ENCODE measurements at places on chromosomes 5 and 9.

DNA sequence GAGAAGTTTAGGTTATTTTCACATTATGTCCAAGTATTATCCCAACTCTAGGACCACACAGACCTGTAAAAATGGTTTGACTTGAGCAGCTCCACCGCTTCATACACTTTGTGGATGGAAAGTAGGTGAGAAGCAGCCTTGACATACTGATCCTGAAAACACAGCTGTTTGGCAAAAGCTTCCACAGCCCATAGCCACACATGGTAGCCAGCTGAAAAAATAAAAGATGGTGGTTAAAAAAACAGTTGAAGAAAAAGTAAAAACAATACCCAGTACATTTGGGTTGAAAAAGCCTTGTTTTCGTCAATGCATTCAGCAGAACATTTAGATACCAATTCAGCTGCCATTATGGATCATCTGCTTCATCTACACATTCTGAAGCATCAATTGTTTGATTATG, 36.7 kb downstream of the GEMIN5 start:
- DNase-seq = no peak

DNA sequence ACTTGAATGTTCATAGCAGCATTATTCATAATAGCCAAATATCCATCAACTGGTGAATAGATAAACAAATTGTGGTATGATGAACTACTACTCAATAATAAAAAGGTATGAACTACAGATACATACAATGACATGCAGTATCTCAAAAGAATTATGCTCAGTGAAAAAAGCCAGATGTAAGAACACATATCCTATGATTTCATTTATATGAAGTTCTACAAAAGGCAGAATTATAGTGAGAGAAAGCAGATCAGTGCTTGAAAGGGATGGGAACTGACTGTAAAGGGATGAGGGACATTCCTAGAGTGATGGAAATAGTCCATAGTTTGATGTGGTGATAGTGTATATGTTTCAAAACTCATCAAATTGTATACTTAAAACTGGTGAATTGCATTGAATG, 339.0 kb downstream of the ENC1 start:
- no peak for DNase-seq

DNA sequence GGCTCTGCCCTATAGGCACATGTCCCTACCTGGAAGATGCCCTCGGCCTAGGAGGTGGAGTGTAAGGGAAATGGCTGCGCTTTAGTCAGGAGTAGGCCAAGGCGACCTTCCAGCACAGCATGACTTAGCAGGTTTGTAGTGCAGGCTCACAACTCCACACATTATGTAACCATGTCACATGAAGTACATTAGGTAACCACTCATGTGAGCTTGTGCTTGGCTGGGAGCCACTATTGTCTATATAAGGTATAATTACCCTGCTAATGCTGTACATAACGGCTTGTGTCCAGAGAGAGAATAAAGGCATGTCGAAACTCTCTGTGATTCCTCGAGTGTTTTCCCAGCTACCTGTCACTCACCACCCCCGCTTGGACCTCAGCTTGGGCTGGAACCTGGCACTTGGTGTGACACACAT, 74.9 kb downstream of the CAMK4 start:
- DNase-seq = no peak

DNA sequence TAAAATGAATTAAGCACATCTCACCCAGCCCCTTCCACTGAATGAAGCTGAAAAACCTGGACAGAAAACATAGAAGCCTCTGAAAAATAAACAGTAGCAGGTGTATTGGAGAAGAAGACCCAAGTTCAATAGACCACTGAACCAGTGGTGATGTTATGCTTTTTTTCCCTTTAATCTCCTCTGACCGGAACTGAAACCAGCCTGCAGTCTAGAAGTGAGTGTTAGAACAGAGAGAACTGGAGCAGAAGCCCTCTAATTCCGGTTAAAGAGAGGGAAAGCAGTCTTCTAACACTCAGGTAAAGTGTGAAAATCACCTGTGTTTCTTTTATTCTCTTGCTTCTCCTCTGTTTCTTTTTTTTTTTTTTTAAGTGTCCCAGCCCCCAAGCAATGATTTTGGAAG, 83.5 kb upstream of the CCL21 start:
- DNase-seq = no peak

GRCh38 chr5:17796142-17796541, 161.9 kb downstream of the TAF11L14 start:
- DNase-seq = no peak

DNA sequence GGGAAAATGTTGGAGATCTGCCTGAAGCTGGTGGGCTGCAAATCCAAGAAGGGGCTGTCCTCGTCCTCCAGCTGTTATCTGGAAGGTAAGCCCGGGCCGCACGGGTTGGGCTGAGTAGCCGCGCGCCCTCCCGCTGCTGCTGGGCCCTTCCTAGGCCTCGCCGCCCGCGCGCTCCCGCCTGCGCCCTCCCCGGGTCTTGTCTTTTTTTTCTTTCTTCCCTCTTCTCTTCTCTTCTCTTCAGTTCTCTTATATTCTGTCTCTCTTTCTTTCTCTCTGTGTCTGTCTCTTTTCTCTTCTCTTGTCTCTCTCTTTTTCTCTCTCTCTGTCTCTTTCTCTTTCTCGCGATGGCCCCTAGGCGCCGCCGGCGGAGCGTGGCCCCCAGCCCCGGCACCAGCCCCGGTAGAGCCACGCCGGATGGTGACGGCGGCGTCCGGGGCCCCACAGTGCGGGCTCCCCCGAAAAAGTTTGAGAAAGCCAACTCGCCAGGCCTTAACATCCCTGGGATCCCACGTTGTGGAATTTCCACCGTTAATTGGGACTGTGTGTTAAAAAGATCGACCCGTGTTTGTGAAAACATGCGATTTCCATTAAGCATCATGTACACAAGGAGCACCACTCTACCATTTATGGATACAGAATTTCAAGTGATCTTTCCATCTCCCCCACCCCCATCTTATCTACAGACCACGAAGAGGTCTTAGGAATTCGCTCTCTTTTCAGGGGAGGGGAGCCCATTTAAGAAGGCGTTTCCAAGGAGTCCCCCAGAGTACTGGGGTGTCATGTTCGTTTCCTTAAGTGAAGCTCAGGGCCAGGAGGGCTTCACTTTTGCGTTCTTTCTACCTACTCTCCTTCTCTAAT, 616 bp downstream of the ABL1 start:
- no peak for DNase-seq

DNA sequence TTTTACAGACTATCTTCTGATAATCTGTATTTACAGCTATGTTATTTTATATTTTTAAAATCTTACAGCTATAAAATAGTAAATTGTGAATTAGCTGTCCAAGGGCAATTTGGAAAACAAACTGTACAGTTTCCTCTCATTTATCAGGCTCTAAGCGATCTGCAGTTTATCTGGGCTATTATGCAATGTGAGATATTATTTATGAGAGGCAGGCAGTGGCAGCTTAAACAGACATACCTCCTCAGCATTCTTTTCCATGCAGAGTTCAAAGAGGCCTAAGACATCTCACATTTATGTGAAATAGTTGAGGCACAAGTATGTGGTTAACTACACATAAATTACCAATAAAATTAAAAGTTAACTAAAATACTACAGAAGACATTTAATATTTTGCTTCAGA, 10.2 kb downstream of the NIPSNAP3B start:
- no peak for DNase-seq

- no peak for DNase-seq
Measured at GRCh38 chr5:56608217-56608925, 207.0 kb upstream of the MAP3K1 start.

- no peak for DNase-seq
Measured at GRCh38 chr9:110958847-110959246, 79.4 kb downstream of the LPAR1 start.

- no peak for DNase-seq
Measured at GRCh38 chr5:87877023-87877422, 391.6 kb downstream of the TMEM161B start.

GRCh38 chr9:94079236-94079635, 5.0 kb upstream of the PTPDC1 start:
- no peak for DNase-seq

DNA sequence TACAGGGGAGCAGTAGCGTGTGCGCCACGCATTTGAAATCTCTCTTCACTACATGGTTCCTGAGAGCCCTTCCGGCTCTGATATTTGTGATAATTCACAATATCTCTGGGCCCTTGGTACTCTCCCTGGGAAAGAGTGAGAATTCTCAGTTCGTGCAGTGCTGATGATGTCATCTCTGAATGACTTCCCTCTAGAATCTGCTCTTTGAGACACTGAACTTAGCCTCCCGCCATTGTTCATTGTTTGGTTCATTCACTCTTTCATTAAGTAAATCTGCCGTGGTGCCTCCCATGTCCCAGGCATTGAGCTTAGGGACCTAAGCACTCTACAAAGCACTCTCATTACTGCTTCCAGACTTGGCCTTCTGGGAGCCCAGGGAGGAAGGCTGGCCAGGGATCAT, 94.0 kb downstream of the PPARGC1B start:
- DNase-seq = no peak

DNA sequence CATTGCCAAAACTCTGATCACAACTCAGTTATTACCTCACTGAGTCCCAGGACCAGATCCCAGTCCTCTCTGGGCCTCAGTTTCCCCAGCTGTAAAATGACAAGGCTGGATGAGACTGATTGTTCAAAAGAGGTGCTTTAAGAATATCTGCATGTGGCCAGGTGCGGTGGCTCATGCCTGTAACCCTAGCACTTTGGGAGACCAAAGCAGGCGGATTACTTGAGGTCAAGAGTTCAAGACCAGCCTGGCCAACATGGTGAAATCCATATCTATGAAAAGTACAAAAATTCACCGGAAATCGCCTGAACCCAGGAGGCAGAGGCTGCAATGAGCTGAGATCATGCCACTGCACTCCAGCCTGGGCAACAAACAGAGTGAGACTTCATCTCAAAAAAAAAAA, 8.3 kb downstream of the ATOX1 start:
- no peak for DNase-seq

GRCh38 chr5:41427505-41427904, 82.9 kb downstream of the PLCXD3 start:
- no peak for DNase-seq

GRCh38 chr5:1793966-1794900, 5.4 kb downstream of the MRPL36 start:
- DNase-seq = peak; percentile 98

DNA sequence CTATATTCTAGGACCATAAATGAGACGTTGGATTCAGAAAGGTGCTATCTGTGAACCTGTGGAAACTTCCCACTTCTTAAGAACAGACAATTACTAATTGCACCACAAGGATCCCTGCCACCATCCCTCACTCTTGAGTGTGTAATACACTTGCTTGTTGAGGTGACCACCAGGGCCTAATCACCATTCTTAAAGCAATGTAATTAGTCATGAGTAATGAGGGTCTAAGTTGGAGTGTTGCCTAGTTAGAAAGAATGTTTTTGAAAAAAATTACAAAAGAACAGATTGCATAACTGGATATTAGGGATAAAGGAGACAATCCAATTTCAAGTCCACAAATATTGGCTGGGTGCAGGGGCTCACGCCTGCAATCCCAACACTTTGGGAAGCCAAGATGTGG, 56.9 kb upstream of the TRIO start:
- no peak for DNase-seq

DNA sequence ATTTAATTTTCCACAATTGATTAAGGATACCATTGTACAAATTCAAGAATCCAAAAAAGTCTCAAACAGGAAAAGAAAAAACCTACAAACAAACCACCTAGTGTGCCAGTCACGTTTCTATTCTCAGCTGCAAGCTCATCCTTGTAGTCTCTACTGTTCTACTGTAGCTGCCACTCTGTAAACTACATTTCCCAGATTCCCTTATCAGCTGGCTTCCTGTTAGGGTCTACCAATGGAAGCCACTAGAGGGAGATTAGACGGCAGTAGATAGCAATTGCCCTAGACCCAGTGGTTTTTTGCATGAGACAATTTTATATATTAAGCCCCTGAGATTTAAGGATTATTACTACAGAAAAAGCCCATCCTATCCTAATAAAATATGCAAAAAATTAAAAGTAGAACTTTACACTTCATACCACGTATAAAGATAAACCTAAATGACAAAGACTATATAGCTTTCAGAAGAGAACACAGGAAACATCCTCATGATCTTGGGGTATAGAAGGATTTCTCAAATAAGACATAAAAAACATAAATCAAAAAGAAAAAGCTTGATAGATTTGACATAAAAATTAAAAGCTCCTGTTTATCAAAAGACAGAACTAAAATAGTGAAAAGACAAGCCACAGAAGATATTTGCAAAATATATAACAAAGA, 37.4 kb downstream of the P4HA2 start:
- DNase-seq = peak; percentile 62

DNA sequence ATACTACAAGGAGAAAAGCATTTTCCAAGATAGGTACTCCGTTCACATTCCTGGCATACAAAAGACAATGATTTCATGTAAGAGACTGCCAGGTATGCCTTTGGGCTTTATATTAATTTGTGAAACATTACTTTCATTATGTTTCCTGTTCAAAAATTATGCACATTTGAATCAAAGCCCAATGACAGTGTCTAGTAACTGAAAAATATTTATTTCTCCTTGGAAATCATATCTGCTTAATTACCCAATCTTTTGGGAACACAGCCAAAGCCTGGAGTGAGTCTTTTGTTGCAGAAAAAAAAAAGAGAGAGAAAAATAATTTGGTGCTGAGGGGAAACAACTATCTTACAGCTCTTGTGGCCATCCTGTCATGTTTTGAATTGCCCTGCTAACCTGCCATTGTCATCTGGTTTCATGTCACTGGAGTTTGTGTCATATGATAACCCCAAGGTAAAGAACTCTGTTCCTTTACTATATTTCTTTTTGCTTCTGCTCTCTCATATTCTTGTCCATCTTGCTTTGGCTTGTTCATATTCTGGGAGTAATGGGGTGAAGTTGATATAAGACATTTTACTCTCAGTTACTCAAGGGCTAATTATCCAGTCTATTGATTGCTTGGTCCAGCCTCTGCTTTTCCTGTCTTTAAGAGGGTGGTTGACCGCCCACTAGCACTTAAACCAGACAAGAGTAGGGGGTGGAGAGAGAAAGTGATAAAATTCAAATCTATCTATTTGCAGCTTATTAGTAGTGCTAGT, 238.3 kb upstream of the NUDT12 start:
- no peak for DNase-seq

DNA sequence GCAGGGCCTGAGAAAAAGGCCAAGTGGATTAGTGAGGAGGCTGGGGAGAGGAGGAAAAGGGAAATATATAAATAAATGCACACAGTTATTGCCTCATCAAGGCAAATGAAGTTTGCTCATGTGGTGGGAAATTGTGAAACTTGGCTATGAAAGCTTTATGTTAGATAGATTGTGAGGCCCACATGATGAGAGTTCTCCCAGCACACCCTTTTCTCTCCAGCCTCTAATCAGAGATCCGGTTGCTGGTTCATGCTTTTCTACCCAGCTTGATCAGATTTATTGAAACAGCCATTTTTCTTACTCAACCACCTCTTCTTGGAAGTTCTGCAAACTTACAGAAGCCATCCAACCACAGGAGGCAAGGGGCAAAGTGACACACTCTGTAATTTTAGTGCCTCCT, 125.8 kb upstream of the KLF4 start:
- DNase-seq = no peak
